ENCODE measurements at places on chromosomes 5 and 9.

DNA sequence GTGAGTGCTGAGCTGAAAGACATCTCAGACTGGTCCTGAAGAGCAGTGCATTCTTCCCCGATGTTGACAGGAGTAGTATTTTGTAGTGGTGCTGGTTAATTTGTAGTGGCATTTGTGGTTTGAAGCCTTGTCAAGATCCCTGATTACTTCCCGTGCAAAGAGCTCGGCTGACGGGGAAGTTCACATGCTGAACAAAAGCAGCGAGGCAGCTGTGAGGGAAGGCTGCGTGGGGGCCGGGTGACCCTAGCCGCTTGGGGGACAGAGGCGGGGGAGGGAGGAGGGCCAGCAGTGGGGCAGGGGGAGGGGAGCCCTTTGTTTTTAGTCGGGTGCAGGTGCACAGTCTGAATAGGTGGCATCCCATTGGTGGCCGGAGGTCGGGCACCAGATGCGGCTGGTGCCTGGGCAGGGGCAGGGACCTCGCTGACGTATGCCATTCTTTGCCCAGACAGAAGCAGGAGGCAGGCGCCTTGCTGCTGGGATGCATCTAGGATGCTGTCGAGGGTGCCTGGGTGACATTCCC lies 64.7 kb downstream of the CRB2 start:
- DNase-seq, result no peak

GRCh38 chr9:16985559-16986348 lies 115.3 kb upstream of the BNC2 start:
- DNase-seq, result no peak

GRCh38 chr9:103364753-103365152 lies 369.6 kb downstream of the CYLC2 start:
- peak; percentile 63 for DNase-seq

- no peak for DNase-seq
These were observed 30.3 kb downstream of the ADCY2 start for GRCh38 chr5:7426284-7426683.

DNA sequence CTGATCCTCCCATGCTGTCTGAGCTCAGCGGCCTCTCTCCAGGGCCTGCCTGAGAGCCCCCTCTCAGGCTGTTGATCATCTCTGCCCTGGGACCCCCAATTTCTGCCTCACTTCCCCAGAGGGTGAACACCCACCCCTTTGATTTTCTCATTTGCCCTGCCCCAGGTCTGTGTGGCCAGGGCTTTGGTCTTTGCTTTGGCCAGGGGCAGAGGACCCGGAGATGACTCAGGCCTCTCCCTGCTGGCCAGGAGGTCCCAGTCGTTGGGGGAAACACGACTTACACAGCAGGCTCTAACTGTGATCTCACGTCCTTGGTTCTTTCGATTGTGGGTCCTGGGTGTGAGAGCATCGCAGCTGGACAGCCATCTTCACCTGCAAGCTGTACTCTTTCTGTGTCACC lies 1.1 kb upstream of the ADAMTS2 start:
- no peak for DNase-seq

GRCh38 chr5:37575541-37576489 lies 196.7 kb downstream of the WDR70 start:
- DNase-seq, result no peak

- no peak for DNase-seq
These were observed at the start of gene PCAT7 for GRCh38 chr9:94554439-94555331. Gene PCAT7 (plus strand): TSS chr9:94555083.

DNA sequence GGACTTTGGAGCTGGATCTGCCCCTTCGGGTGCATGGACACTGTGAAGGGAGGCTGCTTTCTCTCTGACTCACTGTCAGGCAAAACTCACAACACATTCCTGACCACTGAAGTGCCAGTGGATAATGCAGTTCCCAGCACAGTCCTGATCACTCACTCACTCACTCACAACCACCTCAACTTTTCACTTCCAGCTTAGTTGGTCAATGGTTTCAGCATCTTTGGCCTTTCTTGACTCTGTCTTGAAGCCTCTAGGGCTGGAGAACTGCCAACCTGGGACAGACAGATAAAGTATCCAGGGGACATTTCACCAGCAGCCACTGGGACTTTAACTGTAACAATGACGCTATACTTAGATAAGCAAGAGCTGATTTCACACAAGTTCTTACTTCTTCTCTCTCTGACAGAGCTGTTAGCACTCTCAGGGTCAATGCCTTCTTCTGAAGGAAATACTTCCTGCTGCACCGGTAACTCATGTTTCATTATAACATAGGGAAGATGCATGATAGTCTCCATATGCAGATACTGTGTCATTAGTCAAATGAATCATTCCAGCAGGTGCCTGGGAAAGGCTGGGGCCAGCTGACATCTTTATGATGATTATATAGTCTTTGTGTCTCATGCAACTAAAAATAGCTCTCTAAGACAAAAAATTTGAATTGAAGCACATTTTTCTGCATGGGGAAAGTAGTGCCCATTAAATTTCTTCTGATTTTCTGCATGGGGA lies 499.0 kb downstream of the SEMA5A start:
- DNase-seq, result no peak

Data from T1000 (cell line).